ENCODE measurements at places on chromosomes 1 and 21.

DNA sequence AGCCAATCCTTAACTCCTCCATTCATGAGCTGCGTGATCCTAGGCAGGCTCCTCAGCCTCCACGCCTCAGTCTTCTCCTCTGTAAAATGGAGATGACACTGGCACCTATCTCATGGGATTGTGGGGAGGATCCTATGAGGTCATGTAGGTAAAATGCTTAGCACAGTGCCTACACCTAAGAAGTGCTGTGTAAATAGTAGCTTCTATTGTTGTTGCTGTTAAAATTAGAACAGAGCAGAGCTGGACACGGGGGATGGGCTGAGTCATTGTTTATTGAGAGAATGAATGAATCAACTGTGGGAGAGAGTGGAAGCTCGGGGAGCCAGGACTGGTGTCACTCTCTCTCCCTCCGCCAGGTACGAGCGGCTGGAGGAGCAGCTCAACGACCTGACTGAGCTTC lies 43.0 kb downstream of the TMCC2 start:
- no peak for DNase-seq

GRCh38 chr21:37385179-37385765 lies 18.7 kb downstream of the DYRK1A start:
- no peak for DNase-seq

DNA sequence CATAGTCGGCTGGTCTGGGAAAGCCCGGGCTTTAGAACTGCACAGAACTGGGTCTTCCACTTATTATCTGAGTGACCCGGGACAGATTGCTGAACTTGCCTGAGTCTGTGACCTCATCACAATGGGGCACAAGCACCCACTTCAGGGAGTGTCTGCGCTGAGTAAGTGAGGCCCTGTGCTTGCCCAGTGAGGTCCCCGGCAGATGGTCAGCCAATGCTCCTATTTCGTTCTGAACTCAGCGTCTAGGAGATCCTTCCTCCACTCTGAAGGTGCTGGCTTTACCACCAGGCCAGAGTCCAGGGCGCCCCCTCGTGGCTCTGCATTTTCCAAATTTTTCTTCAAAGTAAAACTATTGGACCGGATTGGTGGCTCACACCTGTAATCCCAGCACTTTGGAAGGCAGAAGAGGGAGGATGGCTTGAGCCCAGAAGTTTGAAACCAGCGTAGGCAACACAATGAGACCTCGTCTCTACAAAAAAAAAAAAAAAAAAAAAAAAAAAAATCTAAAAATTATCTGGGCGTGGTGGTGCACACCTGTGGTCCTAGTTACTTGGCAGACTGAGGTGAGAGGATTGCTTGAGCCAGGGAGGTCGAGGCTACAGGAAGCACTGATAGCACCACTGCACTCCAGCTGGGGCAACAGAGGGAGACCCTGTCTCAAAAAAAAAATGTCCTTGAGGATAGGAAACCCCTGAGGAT lies 61.7 kb downstream of the FCRL5 start:
- peak; percentile 79 for DNase-seq

DNA sequence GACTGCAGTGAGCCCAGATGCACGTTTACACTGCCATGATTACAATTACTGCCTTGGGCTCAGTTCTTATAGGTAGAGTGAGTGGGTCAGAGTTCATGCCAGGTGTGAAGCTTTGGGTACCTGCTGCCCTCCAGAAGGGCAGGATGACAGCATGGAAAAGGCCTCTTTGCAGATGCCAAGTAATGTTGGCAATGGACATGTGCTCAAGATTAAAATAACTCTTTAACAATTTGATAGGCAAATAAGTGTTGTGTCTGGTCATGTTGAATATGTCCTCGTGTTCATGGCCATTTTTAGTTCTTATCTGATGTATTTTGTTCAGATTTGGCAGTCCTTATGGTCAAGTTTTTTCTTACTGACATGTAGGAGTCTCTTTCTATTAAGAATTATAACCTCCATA lies 34.8 kb downstream of the S100B start:
- no peak for DNase-seq

DNA sequence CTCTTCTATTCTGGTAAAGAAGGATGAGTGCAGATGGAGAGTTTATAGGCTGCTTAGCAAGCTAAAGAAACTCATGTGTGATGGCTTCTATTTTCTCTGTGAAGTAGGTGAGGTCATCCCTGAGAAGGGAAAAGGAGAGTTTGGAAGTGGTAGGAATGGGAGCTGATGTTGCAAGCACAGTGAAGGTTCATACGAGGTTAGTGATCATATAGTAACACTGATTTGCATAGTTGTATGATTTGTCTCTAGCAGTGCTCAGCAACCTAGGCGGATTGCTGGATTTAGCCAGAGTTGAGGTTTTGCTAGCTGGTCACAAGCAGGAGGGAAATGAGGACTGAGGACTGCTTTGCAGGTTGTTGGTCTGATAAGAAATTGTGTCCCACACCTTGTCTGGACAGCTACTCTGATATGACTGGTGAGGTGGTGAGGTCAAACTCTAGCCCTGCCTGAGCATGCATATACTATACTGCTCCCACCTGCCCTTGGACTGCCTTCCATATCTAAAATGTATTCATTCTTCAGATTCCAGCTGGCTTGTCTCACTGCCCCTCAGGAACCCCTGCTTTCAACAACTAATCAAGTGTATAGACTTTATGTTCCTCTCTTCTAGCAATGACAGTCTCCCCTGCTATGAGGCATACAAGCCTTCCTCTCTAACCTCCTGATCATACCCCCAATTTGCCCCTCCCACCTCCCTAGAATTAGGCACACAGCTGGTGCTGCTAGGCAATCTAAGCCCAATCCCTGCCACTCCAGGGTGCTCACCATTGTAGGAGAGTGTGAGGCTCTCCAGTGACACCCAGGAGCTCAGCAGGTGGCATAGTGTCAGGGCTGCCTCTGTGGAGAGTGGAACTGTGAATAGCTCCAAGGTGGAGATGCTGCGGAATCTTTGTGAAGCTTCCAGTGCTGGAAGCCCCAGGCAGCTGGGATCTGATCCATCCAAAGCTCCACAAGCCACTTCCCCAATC lies 18.5 kb downstream of the LRRC41 start:
- no peak for DNase-seq

Measured in neural crest cell (in vitro differentiated cells).